Heart left ventricle (tissue), 16 donors: ENCODE measurements at places on chromosomes 7 and 10.

DNA sequence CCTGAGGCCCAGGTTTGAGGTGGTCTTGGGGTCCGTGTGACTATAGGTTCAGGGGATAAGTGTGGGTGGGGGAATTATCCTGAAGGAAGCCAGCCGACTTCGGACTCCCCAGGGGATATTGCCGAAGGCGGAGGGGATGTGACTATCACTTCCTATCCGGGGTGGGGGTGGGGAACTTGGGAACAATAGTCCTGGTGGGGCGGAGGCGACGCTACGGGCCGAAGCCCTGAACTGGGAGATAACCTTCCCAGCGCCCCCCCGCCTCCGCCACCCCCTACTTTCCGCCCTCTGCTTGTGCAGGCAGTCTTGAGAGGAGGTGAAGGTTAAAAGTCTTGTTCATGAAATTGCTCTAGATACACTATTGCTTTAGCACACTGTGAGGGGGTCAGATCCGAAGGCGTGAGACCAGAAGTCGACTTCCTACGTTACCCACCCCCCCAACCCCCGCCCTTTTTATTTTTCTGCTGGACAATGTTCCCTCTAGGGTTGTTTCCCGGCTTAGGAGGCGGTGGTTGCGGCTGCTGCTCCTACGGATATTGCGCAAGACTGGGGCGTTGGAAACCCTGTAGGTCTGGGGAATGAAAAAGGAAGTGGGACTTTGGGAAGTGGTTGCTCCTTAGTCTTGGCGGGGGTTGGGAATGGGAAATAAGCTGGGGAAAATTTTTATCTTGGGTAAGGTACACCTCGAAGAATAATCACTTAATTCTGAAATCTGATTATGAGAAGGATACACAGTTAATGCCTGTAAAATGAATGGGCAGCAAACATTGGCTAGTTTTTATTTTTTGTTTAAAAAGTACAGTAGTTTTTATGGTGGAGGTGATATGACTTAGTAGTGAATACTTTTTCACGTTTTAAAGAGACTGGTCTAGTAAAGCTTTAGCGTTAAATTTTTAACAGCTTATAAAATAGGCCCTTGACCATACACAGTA lies 1.5 kb downstream of the PTPN12 start:
- peak; percentile 94 for DNase-seq

DNA sequence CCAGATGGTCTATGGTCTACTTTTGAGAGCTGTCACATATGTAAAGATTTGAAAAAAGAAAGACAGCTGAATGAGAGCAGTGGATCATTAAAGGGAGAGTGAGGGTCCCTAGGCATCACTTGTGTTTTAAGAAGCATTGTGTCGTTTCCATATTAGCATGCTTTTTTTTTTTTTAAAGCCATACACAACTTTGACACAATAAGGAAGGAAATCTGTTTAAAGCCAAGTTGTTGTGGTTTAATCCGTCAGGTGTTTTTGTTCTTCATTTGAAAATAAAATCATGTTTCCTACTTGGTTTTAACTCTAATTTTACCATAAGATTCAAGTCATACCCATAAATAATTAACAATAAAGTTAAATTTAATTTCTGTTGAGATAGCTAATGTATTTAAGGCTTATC lies 53.5 kb downstream of the MDFIC start:
- no peak for DNase-seq

DNA sequence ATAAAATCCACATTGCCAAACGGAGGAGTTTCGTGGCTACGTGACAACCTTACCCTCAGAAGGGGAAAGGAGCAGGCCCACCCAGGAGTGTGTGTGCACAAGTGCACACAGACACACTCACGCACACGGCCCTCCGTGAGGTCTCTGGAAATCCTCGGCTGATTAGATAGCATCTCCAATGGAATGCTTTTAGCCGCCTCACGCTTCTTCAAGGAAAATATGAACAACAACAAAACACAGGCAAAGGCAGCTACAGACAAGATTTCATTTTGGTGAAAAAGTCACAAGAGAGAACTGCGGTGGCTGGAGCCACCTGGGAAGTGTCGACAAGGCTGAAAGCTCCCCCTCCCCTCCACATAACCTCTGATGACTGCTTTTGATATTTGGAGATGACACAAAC lies 391.8 kb upstream of the MKI67 start:
- no peak for DNase-seq

GRCh38 chr10:89029785-89030437 lies 39.3 kb downstream of the FAS start:
- DNase-seq: peak; percentile 83

- DNase-seq: no peak
Observed at GRCh38 chr10:6868036-6868725, 288.1 kb upstream of the PRKCQ start.

- DNase-seq: no peak
Observed at GRCh38 chr7:2804227-2804763, 39.8 kb downstream of the GNA12 start.

DNA sequence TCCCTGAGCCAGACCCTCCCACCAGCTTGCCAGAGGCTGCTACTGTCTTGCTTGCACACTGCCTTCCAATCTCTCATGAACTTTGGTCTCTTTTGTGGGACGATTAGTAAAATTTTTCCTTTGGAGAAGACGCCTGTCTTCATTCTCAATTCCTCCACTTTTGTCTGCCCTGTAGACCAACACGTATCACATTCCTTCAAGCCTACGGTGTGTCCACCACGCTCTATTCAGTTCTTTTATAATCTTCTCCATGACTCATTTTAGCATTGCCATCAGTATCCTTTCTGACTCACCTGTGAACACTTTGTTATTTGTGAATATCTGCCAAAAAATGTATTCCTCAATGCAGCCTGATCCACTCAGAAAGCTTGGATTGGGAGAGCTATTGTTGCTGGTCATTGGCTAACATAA lies 1.4 kb downstream of the GIMAP5 start:
- no peak for DNase-seq

- no peak for DNase-seq
Observed at GRCh38 chr7:131385039-131385605, 57.4 kb downstream of the MKLN1 start.

- no peak for DNase-seq
Observed at GRCh38 chr7:150503581-150503980, 11.1 kb upstream of the GIMAP7 start.

DNA sequence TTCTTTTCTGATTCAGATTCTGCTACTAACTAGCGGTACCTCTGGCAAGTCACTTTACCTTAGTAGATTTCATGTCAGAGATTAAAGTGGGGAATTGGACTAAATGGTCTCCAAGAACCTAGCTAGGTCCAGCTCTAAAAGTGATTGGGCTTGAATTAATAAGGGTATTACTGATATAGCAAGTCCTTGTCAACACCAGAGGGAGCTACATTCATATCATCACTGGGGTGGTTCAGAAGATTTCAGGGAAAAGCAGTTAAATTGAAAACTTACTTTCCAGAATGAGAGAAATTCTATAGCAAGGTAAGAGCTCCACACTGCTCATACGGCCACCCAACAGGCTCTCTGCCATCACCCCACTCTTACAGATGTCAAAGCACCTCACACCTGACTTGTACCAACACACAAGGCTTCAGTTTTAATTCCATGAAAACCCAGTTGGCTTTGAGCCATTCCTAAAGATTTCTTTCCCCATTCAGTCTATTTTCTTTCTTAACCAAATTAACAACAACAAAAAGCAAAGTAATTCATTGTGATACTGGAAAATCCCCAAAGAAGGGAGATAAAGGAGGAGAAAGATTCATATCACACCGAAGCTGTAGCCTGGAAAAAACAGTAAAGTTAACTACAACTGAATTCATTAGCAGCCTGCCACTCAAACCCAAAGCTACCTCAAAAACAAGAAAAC lies 38.0 kb upstream of the SPOCK2 start:
- DNase-seq: no peak

DNA sequence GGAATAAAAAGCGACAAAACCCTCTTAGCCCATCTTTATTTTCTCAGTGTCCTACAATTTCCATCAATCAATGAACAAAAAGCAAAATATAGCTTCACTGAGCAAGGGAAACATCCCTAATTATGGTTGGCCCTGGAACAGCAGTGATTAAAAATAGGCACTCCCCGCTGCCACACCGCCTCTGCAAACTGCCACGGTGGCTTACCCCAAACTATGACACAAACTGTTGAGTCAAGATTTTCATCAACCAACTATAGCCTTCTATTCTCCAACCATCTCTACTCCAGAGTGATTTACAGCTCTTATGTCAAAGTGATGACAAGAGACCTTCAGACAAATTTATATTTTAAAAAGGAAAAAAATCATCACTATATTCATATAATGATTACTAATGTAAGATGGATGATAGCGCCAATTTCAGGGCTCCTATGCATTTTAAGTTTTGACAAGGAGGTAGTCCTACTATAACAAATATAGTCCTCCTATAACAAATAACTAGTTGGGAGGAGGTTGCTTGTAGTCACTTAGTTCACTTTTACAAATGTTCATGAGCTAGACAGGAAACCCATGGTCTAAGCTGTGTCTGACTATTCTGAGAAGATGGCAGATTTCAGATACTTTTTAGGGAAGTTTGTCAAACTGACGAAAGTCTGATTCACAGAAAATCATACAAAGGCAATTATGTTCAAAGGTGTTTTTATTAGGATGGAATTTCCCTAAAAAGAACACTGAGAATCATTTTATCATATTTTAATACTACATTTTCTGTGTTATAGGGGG lies 26.3 kb downstream of the DENND11 start:
- DNase-seq: no peak

- DNase-seq: no peak
Observed at GRCh38 chr10:7035126-7035761, 375.6 kb downstream of the SFMBT2 start.

GRCh38 chr7:42967391-42967790 lies 35.2 kb downstream of the MRPL32 start:
- no peak for DNase-seq

DNA sequence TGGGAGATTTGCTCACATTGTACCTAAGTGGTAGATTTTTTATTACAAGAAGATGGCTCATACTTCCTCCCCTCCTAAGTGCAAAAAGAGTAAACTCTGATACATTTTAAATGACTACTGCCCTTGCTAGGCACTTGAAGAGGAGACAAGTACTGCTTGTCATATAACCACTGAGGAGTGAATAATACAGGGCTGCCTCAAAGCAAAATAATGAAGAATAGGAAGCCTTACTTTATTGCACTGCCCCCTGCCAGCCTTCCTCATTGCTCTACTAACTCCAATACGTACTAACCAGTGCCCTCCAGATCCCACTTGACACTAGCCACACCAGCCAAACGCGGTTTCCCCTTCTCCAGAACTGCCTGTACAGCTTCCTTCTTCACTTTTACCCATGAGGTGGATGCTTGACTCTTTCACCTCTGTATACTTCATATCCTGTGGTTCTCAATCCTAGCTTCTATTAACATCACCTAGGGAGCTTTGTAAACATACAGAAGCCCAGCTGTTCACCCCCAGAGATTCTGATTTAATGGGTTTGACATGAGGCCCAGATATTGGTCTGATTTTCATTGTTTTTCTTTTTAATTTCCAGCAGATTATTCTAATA lies 11.7 kb upstream of the MTERF1 start:
- DNase-seq: no peak

GRCh38 chr10:79438699-79439085 lies 6.7 kb downstream of the ZCCHC24 start:
- DNase-seq: no peak

DNA sequence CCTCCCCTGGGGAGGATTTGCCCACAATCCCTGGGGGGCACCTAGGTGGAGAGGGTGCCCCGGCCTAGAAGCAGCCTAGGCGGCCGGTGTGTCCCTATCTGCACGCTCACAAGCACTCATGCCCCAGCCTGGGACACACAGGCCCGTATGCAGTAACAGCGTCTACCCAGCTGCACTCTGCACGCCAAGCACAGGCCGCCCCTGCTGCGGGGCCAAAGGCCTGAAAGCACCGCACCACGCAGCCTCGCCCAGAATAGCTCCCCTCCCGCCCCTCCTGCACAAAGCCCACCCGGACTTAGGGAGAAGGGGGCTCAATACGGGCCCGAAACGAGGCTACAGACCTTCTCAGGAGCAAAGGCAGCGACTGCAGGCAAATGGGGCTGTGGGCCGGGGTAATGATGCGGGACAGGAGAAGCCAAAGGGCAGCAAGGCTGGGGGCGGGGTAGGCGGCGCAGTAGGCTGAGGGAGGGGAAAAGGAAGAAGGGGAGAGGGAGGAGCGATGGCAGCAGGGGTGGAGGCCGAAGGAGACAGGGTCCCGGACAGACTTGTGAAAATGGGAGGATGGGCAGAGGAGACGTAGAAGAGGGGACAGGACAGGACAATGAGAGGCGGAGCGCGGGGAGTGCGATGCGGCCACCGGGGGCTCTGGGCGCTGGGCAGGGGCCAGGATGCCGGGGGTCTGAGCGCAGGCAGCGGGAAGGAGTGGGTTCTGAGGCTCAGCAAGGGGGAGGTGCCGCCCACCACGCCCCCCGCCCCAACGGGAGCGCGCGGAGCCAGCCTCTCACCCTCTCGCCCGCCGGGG lies 544 bp downstream of the GPRIN2 start:
- peak; percentile 8 for DNase-seq

- DNase-seq: no peak
Observed at GRCh38 chr7:54360075-54360840, 181.9 kb upstream of the VSTM2A start.

- DNase-seq: no peak
Observed at GRCh38 chr7:129122751-129123509, 21.6 kb upstream of the TSPAN33 start.

GRCh38 chr7:111927353-111928019 lies 278.7 kb downstream of the DOCK4 start:
- DNase-seq: no peak

- DNase-seq: no peak
Observed at GRCh38 chr7:24504836-24505235, 68.4 kb upstream of the PALS2 start.

GRCh38 chr10:3902054-3902808 lies 117.2 kb upstream of the KLF6 start:
- no peak for DNase-seq

- no peak for DNase-seq
Observed at GRCh38 chr10:105679781-105680180, 1038.7 kb downstream of the SORCS3 start.

GRCh38 chr7:137371616-137372015 lies 28.1 kb upstream of the PTN start:
- no peak for DNase-seq

- no peak for DNase-seq
Observed at GRCh38 chr10:28679581-28680357, 2.4 kb downstream of the BAMBI start.
